PC-3 (cell line): ENCODE measurements at places on chromosomes 12 and 14.
A peak's percentile ranks its signal among the peaks of the same experiment; 100 is the strongest.

DNA sequence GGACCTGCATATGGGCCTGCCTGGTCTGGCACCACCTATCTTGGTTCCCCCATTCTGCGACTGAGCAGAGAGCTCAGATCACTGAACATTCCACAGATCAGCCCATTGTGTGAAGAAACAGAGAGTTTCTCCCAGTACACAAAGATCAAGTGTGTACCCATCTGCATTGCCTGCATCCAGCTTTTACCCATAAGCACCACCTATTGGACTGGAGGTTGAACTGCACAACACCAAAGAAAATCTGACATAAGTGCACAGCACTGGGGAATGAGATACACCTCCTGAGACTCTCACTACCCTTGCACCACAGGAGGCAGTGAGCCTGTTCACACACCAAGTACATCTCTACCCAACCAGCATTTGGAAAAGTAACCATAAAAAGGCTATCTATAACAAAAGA is 362.6 kb upstream of the CLEC14A start:
- DNase-seq, result no peak

GRCh38 chr14:105529569-105530284 is 3.3 kb downstream of the TMEM121 start:
- no peak for DNase-seq

GRCh38 chr12:108611884-108612415 is 14.1 kb upstream of the TMEM119 start:
- DNase-seq, result peak; percentile 88

DNA sequence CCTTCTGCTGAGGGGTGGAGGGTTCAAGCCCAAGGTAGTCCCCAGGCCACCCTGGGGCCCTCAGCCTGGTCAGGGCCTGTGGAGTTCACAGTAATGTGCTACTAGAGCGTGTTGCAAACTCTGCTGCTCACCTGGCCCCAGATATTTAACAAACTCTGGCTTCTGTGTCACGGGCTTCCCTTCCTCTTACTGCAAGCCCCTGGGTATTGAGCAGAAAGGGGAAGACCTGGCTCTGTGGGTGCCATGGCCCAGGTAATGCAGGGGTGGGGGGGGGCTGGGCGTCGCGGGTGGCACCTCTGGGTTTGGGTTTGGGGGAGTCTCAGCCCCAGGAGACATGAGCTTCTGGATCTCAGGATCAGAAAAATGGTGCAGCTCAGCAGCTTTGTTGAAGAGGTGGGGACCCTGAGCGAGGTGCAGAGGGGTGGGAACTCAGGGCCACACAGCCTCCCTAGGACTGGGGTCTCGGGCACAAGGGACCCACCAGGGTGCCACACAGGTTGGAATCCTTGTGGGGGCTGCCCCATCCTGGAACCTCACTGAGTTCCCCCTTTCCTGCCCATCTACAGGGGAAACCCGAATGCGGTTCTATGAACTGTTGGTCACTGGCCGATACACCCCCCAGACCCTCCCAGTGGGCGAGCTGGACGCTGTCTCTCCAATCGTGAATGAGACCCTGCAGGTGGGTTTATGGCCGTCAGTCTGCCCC is 4.0 kb downstream of the SETD1B start:
- DNase-seq, result no peak

DNA sequence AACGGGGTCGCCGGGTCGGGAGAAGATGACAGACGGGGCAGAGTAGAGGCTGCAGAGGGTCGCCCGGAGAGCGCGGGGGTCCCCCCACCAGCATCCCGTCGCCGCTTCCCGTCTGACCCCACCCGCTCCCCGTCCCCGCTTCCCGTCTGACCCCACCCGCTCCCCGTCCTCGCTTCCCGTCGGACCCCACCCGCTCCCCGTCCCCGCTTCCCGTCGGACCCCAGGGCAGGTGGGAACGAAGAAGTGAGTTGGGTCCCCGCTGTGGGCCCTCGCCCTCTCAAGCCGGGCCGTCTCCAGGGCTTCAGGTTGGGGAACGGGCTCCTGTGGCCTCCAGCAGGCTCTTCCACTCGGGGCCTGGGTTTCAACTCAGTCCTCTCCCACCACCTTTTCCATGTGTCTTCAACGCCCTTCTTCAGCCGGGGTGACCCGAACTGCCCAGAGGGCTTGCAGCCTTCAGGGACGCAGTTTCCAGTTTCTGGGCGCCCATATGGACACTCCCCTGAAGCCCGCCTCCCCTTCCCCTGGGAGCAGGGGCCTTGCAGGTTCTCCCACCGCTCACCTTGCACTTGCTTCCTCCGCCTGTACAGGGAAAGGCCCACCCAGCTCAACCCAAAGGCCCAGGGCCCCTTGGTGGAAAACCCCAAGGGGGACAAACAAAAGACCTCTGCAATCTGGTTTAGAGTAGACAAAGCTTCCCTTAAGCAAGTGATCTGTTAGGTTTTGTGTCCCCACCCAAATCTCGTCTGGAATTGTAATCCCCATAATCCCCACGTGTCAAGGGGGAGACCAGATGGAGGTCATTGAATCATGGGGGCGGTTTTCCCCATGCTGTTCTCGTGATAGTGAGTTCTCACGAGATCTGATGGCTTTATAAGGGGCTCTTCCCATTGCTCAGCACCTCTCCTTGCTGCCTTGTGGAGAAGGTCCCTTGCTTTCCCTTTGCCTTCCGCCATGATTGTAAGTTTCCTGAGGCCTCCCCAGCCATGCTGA is 66.5 kb downstream of the TNFAIP2 start:
- no peak for DNase-seq

DNA sequence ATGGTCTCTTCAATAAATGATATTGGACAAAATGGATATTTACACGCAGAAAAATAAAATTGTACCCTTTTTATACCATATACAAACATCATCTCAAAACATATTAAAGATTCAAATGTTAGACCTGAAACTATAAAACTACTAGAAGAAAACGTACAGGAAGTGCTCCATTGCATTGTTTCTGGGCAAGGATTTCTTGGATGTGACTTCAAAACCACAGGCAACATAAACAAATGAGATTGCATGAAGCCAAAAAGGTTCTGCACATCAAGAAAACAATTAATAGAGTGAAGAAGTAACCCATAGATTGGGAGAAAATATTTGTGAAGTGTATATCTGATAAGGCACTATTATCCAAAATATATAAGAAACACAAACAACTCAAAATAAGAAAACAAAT is 812.4 kb downstream of the NRXN3 start:
- no peak for DNase-seq

- DNase-seq, result no peak
Measured at GRCh38 chr12:65612440-65612839, 211.8 kb upstream of the HMGA2 start.

GRCh38 chr12:68510397-68510796 is 100.3 kb upstream of the RAP1B start:
- peak; percentile 7 for DNase-seq

GRCh38 chr14:90302529-90303303 is 29.0 kb downstream of the NRDE2 start:
- no peak for DNase-seq

- DNase-seq, result peak; percentile 78
Measured at GRCh38 chr14:22898302-22899090, 15.5 kb downstream of the REM2 start.

DNA sequence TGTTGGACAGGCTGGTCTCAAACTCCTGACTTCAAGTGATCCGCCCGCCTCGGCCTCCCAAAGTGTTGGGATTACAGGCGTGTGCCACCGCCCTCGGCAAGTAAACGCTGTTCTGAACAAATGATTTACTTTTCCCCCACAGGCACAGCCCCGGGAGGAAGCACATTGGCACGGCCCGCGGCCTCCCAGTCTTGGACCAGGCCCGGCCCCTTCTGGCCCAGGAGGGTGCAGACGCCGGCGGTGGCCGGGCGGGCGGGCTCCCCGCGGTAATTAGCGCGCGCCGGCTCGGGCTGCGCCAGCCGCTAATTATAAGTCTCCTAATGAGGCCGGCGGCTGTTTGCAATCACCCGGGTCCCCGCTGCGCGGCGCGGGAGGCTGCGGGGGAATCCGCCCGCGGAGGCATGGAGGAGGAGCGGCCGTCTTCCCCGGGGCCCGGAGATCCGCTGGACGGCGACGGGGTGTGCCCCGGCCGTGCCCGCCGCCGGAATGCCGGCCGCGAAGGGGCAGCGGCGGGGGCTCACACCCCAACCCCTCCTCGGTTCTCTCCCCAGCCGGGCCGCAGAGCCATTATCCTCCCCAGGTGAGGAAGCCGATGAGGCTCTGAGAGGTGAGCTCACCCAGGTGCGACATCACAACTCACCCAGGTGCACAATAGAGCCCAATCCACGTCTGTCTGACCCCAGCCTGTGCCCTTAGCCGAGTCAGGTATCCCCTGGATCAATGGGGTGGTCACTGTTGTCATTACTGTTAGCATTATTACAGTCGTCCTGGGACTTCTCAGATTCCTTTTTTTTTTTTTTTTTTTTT is 3.3 kb upstream of the POP5 start:
- DNase-seq, result peak; percentile 77

DNA sequence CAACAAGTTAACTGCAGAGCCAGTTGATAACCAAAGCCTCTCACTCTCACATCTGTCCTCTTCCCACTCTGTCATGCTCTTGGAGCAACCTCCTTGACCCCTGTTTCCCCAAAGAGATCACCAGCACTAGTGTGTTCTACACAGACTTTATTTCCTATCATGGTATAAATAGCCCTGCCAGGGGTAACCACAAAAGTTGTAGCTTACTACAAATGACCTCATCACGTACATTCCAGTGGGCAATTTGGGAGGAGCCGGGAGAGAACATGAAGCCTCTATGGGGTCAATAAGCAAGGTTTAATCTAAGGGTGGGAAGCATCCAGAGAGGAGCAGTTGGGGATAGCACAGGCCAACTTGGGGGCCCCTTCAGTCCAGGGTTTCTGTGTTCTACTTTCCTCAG is 186.5 kb downstream of the KCNA5 start:
- no peak for DNase-seq

DNA sequence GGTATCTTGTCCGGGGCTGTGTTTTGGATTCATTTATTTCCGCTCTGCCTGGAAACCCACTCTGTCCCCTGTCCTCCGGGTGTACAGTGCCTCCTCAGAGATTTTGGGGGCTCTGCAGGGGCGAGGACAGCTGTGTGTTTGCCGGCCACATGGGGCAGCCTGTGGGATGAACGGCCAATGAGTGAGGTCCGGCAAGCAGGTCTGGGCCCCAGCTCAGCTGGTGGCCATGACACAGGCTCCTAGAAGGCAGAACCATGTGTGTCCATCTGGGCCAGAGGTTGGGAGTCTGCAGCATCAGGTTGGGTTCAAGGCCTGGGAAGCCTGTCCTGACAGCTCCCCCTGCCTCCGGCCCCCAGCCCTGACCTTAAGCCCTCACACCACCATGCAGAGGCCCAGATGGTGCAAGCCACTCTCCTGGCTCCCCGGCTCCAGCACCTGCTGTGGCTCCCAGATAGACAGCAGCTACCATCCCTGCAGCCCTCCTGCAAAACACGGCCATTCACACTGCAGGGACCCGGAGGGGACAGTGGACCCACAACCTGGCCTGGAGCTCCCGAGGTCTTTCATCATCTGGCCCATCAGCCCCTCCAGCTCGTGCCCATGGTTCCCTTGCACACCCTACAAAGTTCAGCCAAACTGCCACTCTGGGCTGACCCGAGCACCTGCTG is 220.1 kb upstream of the C14orf180 start:
- DNase-seq, result no peak

DNA sequence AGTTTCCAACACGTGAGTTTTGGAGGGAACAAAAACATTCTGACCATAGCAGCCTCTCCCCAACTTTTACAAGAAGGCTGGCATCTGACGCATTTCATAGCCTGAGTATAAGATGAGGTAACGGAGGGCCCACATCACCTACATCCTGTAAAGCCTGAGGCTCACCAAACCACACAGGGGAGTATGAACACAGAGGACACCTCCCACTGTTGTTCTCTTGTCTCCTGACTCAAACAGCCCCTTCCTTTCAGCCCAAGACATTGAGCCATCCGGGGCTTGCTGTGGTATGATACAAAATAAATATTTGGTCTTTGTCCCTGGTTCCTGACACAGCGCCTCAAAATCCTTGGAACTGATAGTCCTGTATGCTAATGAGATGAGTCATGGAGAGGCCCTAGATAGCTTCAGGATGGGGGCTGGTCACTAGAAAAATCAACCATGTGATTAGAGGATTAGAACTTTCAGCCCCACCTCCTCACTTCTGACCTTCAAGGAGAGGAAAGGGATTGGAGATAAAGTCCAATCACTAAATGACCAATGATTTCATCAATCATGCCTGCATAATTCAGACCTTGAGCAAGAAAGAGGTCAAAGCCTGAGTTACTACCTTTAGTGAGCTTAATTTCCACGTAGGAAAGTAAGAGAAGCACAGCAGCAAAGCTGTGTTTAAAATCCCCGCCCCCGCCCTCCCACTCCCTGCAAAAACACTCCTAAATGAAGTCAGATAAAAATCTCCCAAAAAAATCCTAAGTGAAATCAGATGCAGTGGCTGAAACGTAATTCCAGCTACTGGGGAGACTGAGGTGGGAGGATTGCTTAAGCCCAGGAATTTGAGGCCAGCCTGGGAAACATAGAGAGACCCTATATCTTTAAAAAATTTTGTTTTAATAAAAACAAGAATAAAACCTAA is 236.4 kb downstream of the PCNX1 start:
- peak; percentile 99 for DNase-seq

- no peak for DNase-seq
Measured at GRCh38 chr12:124442772-124443445, 124.5 kb downstream of the NCOR2 start.

- DNase-seq, result peak; percentile 16
Measured at GRCh38 chr12:5872745-5873144, 72.3 kb downstream of the ANO2 start.

DNA sequence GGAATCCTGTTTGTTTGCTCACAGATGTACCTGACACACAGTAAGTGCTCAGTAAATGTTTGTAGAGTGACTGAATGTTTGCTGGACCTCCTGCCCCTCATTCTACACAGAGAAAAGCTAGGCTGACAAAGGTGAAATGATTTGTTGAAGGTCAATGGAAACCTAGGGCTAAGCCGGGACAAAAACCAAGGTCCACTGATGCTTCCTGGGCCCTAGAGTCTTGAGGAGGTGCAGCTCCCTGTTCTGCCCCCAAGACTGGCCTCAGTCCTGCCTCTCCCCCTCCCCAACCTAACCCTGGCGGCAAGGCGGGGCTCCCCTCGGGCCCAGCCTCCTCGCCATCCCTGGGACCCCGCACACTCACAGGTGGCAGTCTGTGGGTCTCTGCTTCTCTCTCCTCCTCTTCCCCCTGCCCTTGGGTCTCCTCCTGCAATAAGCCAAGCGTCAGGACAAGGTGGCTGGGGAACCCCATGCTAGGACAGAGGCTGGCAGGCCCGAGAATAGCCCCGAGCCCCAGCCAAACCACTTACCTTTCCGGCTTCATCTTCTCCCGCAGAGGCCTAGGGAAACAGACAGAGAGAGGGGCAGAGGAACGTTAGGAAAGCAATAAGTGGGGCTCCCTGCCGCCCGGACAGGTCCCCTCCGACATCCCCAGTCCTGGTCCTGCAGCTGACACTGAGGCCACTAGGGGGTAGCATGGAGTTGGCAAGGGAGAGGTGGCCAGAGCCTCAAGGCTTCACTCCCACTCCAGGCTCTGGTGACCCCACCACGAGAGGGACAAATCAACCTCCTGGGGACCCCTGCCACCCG is 9.3 kb downstream of the PGF start:
- DNase-seq, result peak; percentile 85

DNA sequence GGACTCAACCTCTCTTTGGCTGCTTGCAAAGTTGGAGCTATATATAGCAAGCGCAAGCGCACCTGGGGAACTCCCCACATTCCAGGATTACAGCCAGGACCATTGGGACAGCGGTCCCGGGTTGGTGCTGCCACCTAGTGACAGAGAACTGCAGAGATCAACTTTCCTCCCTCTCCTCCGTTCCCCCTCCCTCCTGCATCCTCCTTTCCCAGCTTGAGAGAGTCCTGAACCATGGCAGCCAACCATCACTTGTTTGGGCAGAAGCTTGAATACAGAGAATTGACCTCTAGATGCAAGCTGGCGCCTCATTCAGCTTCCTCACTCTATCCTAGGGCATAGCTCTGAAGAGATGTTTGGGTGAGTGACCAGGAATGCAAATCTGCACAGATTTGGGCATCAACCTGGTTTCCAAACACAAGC is 17.4 kb upstream of the FLVCR2 start:
- peak; percentile 93 for DNase-seq
